ENCODE measurements at places on chromosomes 16 and 17.

- DNase-seq: no peak
These were observed 202.3 kb upstream of the CIBAR2 start for GRCh38 chr16:85314512-85314971.

- no peak for DNase-seq
These were observed 19.6 kb upstream of the LRRC75A start for GRCh38 chr17:16511593-16511992.

GRCh38 chr16:13269905-13270528, 368.6 kb downstream of the SHISA9 start:
- DNase-seq: no peak

- DNase-seq: no peak
These were observed 24.8 kb upstream of the MRPS23 start for GRCh38 chr17:57874434-57875289.

Data from effector memory CD4-positive, alpha-beta T cell (primary cell).